ENCODE measurements at places on chromosomes 11 and 22.

DNA sequence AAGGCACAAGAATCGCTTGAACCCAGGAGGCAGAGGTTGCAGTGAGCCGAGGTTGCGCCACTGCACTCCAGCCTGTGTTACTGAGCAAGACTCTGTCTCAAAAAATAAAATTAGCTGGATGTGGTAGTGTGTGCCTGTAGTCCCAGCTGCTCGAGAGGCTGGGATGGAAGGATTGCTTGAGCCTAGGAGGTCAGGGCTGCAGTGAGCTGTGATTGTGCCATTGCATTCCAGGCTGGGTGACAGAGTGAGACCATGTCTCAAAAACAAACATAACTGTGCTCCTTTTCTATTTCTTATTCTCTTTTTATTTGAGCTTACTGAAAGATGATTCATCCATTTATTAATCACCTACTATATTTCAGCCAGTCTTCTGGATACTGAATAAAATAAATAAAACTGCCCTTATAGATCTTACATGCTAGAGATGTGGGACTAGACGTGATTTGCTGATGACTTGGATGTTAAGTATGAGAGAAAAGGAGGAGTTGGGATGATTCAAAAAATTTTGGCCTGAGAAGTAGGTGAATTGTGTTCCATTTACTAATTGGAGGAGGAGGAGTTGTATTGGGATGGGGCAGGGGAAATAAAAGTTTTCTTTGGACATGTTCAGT is 18.0 kb downstream of the PAAF1 start:
- no peak for DNase-seq

GRCh38 chr11:47918370-47918690 is 62.0 kb upstream of the PTPRJ start:
- no peak for DNase-seq

DNA sequence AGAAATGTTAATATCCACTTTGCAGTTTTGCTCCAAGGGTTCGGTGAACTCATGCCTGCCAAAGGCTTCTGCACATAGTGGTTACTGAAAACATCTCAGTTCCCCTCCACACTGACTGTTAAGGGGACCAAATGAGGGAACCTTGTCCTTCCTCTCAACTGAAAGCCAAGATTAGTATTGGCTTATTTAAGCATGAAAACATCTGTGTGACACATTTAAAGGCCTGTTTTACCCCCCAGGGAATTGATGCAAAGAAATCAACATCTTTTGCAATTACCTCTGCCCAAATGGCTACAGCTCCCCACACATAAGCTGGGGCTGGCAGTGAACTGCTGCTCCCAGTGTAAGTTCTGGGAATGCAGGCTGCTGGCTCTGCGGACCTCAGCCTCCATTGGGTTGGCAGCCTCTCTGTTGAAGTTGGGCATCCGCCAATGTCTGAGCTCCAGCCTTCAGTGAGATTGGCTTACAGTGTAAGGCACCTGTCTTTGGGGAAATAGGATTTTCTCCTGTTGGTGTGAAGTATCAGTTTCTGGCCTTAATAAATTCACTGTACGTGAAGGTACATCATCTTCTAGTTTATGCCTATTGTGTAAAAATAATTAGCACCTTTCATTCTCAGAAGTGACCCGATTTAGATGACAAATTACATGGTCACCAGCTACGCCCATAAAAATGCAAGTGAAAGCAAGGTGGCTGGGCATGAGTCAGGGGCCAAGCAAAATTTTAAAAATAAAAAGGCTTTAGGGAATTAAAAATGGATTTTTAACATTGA is 213.4 kb upstream of the SYN3 start:
- no peak for DNase-seq

GRCh38 chr11:47333886-47334443 is 18.5 kb downstream of the MYBPC3 start:
- no peak for DNase-seq

DNA sequence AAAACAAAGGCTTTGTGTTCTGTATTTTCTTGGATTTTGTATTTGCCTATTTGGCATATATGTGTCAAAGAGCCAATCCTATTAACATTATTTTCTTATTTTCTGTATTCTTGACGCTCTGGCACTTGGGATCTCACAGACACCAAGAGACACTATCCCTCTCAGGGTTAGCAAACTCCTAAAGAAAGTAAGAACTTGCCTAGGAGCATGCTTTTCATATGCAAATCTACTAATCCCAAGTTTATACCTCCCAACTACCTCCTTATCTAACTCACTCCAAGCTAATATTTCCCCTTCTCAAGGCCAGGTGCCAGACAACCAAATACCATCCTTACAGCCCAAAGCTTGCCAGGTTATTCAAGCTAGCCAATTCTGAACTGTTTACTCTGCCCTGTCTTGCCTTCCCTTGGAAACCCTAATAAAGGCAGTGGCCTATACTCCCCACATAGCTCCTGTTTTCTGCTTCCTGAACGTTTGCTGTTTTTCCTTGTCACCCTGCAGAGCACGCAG is 455.4 kb upstream of the ANO3 start:
- no peak for DNase-seq

GRCh38 chr11:22461626-22462025 is 123.4 kb downstream of the SLC17A6 start:
- DNase-seq = no peak

DNA sequence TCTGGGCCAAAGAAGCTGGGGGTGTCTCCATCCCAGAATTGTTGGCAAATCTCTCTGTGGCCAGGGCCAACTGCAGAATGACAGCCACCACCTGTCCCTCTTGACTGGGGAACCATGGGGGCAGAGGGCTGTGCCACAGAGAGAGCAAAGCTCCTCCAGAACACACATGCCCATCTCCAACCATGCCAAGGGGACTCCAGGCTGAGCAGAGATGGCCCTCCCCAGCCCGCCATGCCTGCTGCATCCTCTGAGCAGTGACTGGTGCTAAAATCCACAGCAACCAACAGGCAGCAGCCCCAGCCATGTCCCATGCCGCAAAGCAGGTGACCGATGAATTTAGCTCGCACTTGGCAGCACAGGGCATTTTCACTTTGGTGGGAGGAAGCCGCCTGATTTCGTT is 45.0 kb downstream of the LARGE1 start:
- DNase-seq = no peak

GRCh38 chr11:76069001-76069400 is 137.3 kb downstream of the WNT11 start:
- no peak for DNase-seq

- DNase-seq = no peak
These were observed 47.0 kb upstream of the SUSD2 start for GRCh38 chr22:24134090-24134846.

DNA sequence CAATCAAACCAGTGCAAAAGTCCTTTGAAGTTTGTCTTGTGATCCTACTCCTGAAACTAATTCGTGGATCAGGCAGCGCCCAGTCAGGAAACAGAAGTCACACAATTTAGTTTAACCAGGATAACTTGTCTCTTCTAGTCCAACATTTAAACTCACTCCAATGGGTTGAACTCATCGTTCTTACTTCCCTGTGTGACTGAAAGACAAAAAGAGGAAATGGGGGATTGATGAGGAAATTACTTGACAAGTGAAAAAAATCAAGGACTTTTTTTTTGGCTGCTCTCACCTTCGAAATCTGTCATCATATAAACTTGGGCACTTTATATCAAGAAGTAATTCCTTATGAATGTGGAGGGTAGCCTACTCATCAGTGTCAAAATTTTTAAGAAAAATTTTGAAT is 78.4 kb downstream of the HSD17B12 start:
- DNase-seq = no peak

GRCh38 chr11:2855162-2855561 is 30.4 kb downstream of the CDKN1C start:
- no peak for DNase-seq

- DNase-seq = no peak
These were observed 5.0 kb downstream of the KCNJ11 start for GRCh38 chr11:17383461-17383860.

- no peak for DNase-seq
These were observed at the start of gene KCNK7 for GRCh38 chr11:65595543-65596281. Gene KCNK7 (minus strand): TSS chr11:65595800. CDS start chr11:65595772, 28 bp downstream.

DNA sequence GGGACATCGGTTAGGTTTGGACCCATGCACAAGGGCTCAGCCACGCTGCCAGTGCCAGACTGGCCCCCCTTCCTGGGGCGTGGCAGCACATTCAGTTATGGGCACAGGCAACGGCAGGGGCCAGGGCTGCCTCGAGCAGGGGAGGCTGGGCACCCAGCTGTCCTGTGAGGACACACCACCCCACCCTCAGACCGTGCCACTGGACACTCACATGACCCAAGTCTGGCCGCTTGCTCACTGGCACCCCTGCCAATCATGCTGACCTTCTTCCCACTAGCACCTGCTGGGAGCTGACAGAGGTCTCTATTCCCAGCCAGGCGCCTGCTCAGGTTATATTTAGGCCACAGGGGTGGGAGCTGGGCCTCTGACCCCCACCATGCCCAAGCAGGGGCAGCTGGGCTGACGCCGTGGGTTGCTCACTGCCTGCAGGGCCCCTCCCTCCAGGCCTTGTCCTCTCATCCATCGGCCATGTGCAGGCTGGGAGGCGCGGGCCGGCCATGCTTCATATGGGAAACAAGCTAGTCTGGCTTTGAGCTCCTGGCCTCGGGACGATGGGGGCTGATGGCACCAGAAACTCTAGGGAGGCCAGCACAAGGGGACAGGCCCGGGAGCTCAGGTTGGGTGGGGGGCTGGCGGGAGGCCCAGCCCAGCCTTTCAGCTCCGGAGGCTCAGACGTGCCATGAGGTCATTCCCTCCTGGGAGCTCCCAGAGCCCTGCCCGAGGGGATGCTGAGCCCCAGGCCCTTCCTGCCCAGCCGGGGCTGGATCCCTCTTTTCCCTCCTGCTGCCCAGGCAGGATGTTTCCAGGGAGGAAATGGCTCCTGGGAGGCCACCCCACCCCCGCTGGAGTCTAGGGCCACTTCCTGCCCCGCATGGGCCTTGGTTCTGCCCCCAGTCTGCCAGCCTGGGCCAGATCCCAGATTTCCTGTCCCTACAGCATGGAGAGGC is 15.2 kb upstream of the TBX1 start:
- DNase-seq = no peak

DNA sequence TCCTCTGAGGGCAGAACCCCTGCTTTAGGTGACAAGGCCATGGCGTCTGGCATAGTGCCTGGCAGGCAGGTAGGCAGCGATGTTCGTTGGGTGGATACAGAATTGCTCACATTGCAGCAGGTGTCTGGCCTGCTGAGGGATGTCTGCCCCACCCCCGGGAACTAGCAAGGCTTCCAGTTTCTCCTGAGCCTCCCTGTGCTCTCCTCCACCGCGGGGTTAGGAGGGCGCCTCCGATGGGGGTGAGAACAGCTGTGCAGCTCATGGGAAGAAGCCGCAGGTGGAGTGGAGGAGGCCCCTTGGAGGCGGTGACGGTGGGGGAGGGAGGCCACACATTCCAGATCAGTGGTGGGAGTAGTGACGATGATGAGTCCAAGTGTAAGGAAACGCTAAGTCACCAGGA is 48.3 kb upstream of the JAM3 start:
- no peak for DNase-seq

- DNase-seq = no peak
These were observed 21.3 kb downstream of the SYN3 start for GRCh38 chr22:33036881-33037280.

DNA sequence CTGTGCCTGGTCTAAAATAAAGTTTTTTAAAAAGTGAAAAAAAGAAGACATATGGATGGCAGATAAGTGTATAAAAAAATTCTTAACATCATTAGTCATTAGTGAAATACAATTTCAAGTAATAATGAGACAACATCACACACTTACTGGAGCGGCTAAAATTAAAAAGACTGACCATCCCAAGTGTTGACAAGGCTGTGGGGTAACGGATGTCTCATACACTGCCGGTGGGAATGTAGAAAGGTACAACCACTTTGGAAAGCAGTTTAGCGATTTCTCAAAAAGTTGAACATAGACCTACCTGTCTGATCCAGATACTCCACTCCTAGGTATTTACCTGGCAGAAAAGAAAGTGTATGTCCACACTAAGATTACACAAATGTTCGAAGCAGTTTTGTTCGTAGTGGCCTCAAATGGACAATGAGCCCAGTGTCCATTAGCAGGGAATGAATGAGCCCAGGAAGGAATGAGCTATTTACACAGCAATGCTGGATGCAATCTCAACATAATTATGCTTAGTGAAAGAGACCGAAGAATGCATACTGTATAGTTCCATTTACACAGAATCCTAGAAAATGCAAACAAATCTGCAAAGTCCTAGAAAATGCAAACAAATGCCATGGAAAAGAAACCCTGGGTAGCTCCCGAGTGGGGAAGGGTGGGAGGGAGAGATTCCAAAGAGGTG is 6.7 kb upstream of the MUC2 start:
- no peak for DNase-seq

- DNase-seq = no peak
These were observed 385.3 kb downstream of the DYNC2H1 start for GRCh38 chr11:103494491-103494890.

DNA sequence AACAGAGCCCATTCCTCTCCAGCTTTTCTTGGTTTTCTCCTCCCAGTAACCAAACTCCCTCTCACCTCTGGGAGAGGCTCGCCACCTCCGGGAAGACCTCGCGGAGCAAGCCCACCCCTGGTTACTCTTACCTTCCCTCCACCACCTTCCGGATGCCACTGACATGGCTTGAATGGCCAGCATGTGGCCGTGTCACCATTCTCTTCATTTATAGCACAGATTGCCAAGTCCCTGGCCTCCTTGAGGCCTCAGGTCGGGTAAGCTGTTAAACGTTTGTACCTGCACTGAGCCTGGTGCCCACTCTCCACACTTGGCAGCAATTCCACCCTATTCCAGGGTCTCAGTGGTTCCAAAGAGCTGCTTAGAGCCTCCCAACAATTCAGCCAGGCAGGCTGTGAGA is 8.0 kb upstream of the FXYD2 start:
- no peak for DNase-seq
